ENCODE measurements at places on chromosomes 5 and 9.

GRCh38 chr5:71569748-71570509, 17.2 kb upstream of the MCCC2 start:
- DNase-seq = no peak

- DNase-seq = peak; percentile 25
Measured at GRCh38 chr5:16160706-16161105, 18.9 kb downstream of the MARCHF11 start.

GRCh38 chr9:108191065-108191464, 664.7 kb downstream of the ACTL7B start:
- DNase-seq = peak; percentile 28

DNA sequence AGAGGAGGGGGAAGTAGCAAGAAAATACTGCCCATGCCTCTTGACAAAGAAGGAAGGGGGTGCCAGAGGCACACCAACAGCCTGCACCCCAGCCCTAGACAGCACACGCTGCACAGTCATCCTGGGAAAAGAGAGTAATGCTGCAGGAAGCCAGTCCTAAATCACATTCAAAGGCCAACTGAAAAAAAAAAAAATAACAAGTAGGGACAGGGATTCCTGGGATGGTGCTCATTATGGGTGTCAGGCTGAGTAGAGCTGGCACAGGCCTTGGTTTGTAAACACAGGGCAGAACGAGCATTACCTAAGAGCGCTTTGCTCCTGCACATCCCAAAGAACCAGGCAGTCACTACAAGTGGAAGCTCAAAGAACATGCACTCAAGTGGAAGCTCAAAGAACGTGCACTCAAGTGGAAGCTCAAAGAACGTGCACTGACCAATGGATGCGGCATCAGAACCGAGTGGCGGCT, 7.8 kb downstream of the RAPGEF1 start:
- no peak for DNase-seq

DNA sequence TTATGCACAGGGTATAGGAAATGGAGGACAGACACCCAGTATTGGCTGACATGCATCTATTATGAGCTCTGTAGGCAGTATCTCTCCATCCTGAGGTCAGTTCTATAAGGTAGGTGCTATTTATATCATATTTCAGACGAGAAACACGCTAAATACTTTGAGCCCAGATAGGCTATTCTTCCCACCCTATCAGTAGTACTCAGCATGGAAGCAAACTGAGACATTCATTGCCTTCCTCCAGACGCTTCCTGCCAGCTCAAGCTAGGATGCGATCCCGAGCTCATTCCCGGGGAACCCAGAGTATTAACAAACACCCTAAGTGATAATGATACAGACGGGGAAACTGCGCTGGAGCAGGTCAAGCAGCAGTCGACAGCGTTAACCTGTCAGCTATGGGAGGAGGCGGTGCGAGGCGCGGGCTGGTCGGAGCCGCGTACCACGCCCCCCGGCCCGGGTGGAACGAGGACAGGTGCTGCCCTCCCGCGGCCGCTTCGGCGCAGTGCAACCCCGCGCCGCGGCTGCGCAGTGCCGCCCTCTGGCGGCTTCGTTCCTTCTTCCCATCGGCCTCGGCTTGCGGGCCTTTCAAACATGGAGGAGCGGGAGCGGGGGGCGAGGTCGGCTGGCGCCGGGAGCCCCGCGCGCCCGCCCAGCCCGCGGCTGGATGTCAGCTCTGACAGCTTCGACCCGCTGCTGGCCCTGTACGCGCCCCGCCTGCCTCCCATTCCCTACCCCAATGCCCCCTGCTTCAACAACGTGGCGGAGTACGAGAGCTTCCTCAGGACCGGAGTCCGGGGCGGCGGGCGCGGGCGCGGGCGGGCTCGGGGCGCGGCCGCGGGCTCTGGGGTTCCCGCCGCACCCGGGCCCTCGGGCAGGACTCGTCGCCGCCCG, at the start of gene LSM11:
Gene LSM11 (plus strand): TSS at position 550 of the 888 bp plus-strand sequence. CDS start 39 bp downstream, at position 589.
- DNase-seq = peak; percentile 79

- DNase-seq = no peak
Measured at GRCh38 chr9:38331141-38331540, 61.4 kb upstream of the ALDH1B1 start.

DNA sequence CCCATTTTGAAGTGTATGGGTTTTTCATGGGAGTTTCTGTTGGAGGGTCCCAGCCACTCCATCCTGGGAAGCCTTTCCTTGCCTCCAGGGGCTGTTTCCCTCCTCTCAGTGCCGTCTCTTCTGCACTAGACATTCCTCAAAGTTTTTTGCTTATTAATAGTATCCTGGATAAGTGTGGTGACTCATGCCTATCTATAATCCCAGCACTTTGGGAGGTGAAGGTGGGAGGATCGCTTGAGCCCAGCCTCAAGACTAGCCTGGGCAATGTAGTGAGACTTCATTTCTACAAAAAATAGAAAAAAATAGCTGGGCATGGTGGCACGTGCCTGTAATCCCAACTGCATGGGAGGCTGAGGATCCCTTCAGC, 43.1 kb downstream of the RALGPS1 start:
- no peak for DNase-seq

DNA sequence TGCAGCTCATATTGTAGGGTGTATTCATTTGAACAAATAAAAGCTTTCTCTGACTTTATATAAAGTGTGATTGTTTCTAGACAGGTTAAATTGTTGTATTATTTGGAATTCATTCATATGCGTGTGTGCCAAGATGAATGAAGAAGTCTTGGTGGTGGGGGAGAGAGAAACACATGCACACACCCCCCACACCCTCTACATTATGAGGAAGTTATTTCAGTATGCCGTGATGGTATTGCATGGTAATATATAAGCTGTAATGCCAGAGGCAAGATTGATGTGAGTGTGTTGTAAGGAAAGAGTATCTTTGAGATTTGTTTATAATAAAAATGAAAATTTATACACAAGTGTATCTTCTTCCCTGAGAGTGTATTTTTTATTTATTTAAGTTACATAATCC, 71.0 kb downstream of the IPO11 start:
- DNase-seq = peak; percentile 22

- DNase-seq = no peak
Measured at GRCh38 chr5:158175934-158176481, 317.1 kb upstream of the CLINT1 start.

DNA sequence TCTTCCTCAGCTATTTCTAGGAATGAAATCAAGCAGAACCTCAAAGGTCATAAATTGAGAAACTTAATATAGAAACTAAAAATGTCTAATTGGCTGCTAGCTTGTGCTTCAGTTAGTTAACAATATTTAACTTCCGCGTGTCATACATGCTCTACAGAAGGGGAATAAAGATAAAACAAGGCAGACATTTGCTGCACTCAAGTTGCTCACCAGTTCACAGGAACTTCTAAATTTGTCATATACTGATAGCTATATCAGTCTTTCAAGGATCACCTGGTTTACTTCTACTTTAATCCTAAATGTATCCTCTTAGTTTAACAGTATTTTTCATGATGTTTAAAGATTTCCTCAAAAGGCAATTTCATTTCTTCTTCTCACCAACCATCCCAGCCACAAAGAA, 8.4 kb downstream of the CCNH start:
- DNase-seq = no peak

GRCh38 chr9:119963258-119963797, 594.1 kb upstream of the BRINP1 start:
- DNase-seq = no peak

DNA sequence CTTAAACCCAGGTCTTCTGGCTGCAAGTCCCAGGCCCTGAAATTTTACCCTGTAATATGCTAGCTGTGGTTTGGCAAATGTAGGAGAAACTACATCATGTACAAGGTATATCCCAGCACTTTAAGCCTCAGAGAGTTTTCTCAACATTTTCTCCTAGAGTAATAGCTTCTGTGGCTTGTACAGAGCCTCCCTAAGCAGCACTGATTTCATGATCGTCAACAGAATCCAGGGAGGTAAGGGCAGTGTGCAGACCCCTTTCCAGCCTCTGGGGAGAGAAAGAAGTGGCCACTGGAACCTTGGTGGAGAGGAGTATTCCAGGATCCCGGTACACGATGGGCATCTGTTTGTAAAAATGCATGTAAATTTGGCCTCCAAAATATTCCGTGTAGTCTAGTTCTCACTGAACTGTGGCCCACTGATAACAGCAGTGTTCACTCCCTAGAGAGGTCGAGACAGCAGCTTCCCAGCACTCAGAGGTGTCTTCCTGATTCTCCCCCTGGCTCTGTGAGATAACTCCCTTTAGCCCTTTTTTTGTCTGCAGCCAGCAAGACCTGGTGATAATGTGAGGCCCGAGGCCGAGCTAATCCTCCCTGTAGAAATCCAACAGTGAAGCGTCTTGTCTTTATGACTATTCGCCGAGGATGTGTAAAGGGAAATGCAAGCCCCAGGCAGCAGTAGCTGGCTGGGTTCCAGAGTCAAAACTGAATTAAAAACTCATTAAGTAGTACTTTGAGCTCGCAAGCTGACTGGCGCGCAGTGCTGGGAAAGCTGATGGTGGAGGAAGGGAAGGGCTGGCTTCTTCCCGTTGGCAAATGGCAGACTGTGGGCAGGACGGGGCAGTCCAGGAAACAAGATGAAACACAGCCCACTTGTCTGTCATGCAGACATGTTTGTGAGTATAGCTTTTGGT, 59.0 kb downstream of the MAP1B start:
- peak; percentile 6 for DNase-seq

- DNase-seq = peak; percentile 2
Measured at GRCh38 chr5:71982717-71983395, 124.4 kb upstream of the MAP1B start.

GRCh38 chr9:84189904-84190303, 150.7 kb downstream of the SLC28A3 start:
- no peak for DNase-seq

GRCh38 chr5:176994460-176995121, 12.0 kb downstream of the UIMC1 start:
- DNase-seq = peak; percentile 65

GRCh38 chr5:2143646-2144353, 261.1 kb upstream of the IRX4 start:
- DNase-seq = no peak

DNA sequence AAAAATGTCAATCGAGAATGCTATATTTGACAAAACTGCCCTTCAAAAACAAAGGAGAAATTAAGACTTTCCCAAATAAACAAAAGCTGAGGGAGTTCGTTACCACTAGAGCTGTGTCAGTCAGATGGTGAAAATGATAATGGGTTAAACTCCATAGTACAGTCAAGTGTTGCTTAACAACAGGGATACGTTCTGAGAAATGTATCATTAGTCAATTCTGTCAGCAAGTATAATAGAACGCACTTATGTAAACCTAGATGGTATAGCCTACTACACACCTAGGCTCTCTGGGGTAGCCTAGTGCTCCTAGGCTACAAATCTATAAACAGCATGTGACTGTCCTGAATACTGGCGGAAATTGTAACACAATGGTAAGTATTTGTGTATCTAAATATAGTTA, 138.7 kb downstream of the DRD1 start:
- no peak for DNase-seq

GRCh38 chr9:130846487-130847305, 11.6 kb downstream of the ABL1 start:
- DNase-seq = no peak

GRCh38 chr9:127214421-127215267, 49.9 kb upstream of the GARNL3 start:
- peak; percentile 57 for DNase-seq

DNA sequence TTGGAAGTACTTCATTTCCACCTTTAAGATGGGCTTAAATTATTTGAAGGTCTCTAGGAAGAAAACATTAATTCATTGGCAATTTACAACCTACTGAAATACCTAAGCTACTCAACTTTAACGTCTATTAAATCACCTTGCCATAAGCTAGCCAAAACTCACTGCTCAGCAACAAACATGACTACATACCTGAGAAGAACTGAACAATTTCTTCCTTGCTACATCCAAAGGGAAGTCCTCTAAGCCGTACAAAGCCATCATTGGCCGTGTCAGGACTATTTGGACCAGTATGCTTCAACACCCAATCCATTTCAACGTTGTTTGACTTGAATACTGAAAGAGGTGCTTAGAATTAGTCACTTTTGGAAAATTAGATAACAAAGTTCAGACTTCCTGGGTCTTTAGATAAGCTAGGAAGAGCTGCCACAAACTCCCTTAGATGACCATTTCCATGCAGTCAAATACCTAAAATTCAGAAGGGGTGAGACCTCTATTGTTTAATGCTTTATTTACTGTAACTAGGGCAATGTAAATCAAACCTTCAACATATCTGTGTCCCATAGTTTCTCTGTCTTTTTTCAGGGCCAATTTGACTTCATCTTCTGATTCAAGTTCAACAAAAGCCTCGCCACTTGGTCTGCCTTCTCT, 2.6 kb downstream of the HNRNPH1 start:
- no peak for DNase-seq

DNA sequence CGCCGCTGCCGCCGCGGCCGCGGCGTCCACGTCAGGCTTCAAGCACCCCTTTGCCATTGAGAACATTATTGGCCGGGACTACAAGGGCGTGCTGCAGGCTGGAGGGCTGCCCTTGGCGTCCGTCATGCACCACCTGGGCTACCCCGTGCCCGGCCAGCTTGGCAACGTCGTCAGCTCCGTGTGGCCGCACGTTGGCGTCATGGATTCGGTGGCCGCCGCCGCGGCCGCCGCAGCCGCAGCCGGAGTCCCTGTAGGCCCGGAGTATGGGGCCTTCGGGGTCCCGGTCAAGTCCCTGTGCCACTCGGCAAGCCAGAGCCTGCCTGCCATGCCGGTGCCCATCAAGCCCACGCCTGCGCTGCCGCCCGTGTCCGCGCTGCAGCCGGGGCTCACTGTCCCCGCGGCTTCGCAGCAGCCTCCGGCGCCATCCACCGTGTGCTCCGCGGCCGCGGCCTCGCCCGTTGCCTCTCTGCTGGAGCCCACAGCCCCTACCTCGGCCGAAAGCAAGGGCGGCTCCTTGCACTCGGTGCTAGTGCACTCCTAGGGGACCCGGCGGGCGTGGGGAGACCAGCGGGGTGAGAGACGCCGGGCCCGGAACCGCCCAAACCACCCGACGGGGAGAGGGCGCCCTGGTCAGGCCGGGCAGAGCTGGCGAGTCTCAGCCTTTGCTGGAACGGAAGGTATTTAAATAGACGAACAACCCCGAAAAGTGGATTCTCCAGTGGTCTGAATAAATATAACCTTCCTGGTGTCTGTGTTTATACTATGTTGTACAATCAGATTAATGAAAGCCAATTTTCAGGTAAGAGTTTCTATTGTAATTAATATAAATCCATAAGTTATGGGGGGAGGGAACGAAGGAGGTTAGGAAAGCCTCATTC, 1.2 kb downstream of the FOXB2 start:
- peak; percentile 39 for DNase-seq

GRCh38 chr9:88530051-88530450, 4.9 kb upstream of the NXNL2 start:
- DNase-seq = peak; percentile 62

- DNase-seq = no peak
Measured at GRCh38 chr5:180371949-180372348, 18.8 kb upstream of the GFPT2 start.

DNA sequence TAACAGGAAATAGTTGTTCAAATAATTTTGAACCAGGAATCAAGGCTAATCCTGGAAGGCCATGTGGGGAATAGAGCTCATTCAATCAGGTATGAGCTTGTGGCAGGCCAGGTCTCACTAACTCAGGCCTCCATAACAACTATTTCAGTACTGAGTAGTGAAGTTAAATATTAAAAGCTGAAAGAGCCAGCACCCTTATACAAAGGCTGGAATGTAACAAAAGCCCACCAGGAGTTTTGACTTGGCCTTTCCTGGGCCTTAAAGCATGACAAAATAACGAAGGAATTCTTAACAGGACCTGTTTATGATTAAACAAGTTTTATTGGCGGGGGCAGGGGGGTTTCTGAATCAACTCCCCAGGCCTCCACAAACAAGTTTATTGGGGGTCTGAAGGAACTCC, 1146.7 kb downstream of the CDH9 start:
- no peak for DNase-seq

Measured in common myeloid progenitor, CD34-positive (primary cell).